A549 (cell line): ENCODE measurements at places on chromosomes 6 and 20.

DNA sequence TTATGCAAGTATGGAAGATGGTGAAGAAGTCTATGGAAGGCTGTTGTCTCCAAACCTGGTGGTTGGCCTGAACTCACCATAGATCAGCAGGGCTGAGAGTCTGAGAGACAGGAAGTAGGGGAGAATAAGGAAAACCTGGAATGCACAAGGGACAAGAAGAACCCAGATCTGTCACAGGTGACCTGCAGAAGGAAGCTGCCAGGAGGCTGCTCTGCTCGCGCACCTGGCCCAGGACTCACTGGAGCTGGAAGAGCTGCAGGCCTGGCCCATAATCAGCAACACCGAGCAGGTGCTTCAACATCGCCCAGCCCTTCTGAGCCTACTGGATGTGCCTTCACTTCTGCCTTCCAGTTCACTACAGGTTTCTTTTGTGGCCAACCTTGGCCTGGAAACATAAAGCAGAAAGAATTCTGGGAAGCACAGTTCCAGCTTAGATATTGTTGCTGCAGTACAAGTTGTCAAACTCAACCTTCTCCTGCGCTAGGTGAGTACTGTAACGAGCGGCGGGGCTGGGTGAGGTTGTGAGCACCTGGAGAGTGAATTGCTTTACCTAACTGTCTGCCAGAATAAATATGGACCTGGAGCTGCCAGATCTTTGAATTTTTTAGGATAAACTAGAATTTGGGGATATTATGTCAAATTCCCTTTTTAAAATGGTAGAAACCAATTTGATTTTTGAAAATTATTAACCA, 82.4 kb downstream of the CDH26 start:
- no peak for DNase-seq

GRCh38 chr6:17224056-17224455, 57.1 kb upstream of the RBM24 start:
- DNase-seq = no peak

DNA sequence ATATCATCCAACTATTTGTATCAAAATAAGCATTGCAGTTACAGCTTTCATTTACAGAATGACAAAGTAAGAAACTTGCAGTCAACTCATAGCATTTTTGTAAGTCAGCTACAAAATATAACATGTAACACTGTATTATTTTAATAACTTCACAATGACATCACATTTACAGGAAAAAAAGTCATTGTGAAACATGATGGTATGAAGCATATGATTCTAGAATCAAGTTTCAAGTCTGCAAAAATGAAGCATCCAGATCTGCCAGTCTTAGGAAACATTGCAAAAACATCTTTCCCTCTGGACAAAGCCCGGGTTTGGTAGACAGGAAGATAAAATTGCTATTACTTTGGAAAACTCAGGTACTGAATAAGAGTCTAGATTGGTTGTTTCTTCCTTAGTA, 263.9 kb upstream of the NT5E start:
- no peak for DNase-seq

DNA sequence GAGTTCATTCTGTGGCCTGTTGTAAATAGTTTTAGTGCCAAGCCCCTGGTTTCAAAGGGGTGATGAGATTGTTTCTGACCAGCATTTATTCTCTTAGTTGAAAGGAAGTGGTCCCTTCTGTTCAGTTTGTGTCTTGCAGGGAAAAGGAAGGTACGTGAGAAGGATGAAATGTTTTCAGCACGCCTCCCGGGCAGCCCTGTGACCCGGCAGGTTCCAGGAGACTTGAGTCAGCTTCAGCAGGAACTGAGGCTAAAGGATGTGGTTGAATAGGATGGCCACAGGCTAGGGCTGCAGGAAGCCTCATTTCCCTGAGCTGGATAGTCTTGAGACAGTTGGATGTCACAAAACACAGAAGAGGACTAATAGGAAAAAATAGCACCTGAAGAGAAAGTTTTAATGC, 132.4 kb upstream of the SYNDIG1 start:
- no peak for DNase-seq

GRCh38 chr6:107473660-107474059, 14.3 kb upstream of the PDSS2 start:
- DNase-seq = no peak

GRCh38 chr20:47561603-47562583, 60.2 kb downstream of the NCOA3 start:
- no peak for DNase-seq

GRCh38 chr6:2225422-2226392, 19.7 kb downstream of the GMDS start:
- DNase-seq = peak; percentile 21

- DNase-seq = no peak
These were observed 117.2 kb upstream of the THBS2 start for GRCh38 chr6:169370666-169371343.

DNA sequence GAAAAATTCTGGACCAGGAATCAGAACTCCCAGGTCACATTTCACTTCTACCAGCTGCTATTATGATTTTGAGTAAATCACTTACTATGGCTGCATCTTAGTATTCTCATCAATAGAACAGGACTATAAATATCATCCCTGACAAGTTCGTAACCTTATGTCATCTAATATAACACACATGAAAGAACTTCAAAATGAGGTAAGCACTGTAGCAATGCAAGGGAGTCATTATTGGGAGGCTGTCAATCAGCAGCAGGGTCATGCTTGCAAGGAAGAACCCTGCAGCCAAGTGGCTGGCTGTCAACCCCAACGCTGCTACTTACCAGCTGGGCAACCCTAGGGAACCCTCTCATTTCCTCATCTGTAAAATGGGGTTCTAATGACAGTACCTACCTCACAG, 123.3 kb upstream of the B3GAT2 start:
- no peak for DNase-seq

DNA sequence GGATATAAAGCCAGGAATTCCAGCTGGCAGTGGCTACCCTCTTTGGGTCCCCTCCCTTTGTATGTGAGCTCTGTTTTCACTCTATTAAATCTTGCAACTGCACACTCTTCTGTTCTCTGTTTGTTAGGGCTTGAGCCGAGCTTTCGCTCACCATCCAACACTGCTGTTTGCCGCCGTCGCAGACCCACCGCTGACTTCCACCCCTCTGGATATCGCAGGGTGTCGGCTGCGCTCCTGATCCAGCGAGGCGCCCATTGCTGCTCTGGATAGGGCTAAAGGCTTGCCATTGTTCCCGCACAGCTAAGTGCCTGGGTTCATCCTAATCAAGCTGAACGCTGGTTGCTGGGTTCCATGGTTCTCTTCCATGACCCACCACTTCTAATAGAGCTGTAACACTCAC, 1433.5 kb upstream of the ADGRB3 start:
- DNase-seq = no peak

DNA sequence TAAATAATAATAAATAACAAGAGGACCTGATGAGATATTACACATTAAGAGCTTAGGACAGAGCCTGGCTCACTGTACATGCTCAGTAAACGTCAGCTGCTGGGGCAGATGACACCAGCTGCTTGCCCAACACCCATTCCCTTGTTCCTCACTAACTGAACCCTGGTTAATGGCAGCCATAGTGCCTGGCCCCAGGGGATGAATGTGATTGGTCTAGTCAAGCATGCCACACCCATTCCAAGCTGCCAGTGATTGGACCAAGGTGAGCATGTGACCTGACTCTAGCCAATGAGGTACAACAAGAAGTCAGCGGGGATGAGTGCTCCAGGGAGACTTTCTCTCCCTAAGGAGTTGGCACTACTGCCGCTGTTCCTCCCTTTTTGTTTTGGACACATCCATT, 85.1 kb upstream of the PTPN1 start:
- no peak for DNase-seq

- DNase-seq = peak; percentile 40
These were observed 78.5 kb upstream of the PHACTR1 start for GRCh38 chr6:12637960-12638641.

DNA sequence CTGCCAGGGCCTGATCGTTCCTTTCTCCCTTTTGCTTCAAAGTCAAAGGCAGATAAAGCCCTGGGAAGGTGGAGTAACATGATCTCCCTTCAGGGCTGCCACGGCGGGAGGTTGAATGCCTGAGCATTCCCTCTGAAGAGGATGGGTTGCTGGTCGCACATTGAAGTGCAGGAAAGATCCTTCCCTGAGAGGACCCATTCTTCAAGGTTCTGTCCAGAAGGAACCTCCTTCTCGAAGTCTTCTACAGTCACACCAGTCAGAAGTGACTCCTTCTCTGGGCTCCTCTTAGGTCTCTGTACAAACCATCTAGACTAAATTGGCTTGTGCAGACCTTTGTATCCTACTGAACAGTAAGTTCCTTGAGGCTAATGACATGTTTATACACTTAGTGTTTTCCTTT, 192.6 kb upstream of the VGLL2 start:
- DNase-seq = no peak

- no peak for DNase-seq
These were observed 663.3 kb upstream of the PTCHD4 start for GRCh38 chr6:48774276-48774675.

DNA sequence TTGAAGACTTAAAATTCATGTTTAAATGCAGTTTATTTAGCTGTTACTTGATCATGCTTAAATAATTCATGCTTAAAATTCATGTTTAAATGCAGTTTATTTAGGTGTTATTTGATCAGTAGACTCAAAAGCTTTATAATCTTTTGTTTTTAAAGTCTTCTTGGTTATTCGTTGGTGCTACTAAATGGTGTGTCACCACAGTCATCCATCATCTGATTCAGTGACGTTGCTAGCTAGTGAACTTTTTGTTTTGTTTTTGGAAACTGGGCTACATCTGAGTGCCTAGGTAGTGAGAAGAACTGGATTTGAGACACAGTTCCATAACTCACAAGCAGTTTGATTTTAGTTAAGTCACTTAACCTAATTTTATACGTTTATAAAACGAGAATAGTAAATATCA, 20.9 kb downstream of the SCAF8 start:
- no peak for DNase-seq

DNA sequence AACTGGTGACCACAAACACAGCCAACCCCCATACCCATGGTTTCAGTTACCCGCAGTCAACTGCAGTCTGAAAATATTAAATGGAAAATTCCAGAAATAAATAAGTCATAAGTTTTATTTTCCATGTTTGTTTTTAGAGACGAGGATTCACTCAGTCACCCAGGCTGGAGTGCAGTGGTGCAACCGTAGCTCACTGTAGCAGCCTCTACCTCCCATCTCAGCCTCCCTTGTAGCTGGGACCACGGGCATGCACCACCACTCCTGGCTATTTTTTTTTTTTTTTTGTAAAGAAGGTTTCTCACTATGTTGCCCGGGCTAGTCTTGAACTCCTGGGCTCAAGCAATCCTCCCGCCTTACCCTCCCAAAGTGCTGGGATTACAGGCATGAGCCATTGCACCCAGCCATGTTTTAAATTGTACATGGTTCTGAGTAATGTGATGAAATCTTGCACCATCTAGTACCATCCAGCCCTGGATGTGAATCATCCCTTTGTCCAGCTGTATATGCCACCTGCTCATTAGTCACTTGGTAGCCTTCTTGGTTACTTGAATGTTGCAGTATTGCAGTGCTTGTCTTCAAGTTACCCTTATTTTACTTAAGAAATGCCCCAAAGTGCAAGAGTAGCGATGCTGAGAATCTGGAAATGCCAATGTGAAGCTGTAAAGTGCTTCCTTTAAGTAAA, 14.5 kb downstream of the CSNK2A1 start:
- peak; percentile 58 for DNase-seq

- no peak for DNase-seq
These were observed 26.6 kb downstream of the NCOA6 start for GRCh38 chr20:34798871-34799270.

- DNase-seq = no peak
These were observed 16.5 kb upstream of the AAR2 start for GRCh38 chr20:36219671-36220220.

DNA sequence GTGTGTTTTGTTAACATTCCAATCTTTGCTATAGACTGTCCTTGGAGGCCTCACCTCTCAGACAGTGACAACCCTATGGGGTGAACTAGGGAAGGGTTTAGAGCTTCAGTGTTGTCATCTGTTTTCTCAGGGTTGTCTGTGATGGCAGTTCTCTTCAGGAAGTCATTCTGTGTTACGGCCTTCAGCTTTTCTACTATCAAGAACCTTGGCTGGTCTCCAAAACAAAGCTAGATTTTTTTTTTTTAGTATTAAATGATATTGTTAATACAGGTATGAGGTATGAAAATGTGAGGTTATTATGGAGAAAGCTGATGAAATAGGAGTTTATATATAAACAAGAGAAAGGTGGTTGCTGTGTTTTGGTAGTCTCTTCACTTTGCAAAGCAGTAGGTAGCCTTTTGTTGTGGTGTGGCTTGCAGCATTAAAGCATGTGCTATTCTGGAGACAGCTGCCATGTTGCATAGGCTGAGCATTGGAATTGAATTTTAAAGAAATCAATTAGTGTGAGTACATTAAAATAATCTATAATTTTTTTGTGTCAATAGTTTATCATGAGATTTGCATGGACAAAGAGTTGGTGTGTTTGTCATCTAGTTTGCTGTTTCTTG, 162.6 kb downstream of the CARMIL1 start:
- DNase-seq = no peak
